ENCODE measurements at places on chromosomes 7 and 10.

GRCh38 chr10:132229834-132230556 is 43.2 kb downstream of the DPYSL4 start:
- peak; percentile 88 for DNase-seq

GRCh38 chr10:43689955-43690771 is 41.5 kb upstream of the ZNF32 start:
- peak; percentile 92 for DNase-seq

DNA sequence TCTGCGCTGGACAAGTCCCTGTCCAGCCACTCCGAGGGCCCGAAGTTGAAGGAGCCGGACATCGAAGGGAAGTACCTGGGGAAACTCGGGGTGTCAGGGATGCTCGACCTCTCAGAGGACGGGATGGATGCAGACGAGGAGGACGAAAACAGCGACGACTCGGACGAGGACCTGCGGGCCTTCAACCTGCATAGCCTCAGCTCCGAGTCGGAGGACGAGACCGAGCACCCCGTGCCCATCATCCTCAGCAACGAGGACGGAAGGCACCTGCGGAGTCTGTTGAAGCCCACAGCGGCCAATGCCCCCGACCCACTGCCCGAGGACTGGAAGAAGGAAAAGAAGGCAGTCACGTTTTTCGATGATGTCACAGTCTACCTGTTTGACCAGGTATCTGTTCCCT is 17.1 kb upstream of the BHLHA15 start:
- DNase-seq, result no peak

- no peak for DNase-seq
Observed at GRCh38 chr7:67343572-67343971, 346.9 kb downstream of the TYW1 start.

- no peak for DNase-seq
Observed at GRCh38 chr10:70649526-70649925, 22.8 kb upstream of the ADAMTS14 start.

DNA sequence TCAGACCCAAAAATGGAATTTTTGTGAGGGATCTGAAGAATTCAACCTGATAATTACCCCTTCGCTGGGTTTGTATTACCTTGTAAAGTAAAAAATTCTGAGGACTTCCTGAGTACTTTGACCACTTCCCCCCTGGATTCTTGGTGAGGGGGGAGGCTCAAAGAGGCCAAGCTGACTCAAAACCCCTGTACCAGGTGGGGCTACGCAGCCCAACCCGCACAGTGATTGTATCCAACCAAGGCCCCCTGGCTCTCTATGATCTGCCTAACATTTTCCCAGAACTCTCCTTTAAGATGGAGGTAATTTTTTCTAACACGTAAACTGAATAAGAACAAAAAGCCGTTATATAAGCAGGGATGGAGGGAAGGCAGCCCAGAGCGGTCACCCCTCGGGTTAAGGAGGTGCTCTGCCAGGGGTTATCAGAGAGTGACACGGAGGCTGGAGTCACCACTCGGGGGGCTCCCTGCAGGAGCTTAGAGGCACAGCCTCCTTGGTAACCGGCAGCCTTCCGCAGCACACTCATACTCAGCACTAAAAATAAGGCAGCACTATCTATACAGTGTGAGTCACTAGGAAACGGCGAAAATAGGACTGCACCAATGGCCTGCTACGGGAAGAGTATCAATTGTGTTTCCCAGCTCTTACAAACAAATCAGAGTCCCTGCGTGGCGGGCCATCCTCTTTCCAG is 255.4 kb downstream of the ELMO1 start:
- no peak for DNase-seq

- DNase-seq, result no peak
Observed at GRCh38 chr10:72653383-72654096, 27.7 kb upstream of the MICU1 start.

GRCh38 chr10:84205049-84205852 is 10.9 kb downstream of the CDHR1 start:
- DNase-seq, result peak; percentile 72

DNA sequence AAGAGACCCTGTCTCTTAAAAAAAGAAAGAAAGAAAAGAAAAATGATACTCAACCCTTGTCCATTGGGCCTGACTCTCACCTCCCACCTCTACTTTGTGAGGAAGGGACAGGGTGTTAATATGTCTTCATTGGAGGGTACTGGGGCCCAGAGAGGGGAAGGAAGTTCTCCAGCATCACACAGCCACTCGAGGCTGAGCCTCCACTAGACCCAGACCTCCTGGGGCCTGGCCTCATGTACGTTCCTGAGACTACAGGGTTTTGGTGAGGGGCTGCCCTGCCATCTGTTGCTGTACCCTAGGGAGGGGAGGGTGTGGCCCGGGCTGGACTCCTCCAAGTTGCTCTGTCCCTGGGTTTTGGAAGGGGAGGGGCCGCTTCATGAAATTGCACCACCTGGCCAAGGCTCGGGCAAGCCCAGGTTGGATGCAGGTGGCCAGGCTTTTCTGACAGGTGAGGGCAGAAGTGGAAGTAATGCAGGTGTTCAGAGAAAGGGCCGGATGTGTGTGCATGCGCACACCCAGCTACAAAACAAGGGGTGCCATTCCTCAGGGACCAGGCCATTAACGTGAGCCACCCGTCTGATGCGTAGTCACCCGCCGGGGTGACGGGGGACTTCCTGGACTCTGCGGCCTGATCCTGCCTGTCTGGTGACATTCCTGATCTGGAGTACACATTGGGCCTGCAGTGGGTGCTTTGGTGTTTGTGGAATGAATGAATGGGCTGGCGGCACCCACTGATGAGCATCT is 21.7 kb downstream of the GTF2IRD1 start:
- no peak for DNase-seq

DNA sequence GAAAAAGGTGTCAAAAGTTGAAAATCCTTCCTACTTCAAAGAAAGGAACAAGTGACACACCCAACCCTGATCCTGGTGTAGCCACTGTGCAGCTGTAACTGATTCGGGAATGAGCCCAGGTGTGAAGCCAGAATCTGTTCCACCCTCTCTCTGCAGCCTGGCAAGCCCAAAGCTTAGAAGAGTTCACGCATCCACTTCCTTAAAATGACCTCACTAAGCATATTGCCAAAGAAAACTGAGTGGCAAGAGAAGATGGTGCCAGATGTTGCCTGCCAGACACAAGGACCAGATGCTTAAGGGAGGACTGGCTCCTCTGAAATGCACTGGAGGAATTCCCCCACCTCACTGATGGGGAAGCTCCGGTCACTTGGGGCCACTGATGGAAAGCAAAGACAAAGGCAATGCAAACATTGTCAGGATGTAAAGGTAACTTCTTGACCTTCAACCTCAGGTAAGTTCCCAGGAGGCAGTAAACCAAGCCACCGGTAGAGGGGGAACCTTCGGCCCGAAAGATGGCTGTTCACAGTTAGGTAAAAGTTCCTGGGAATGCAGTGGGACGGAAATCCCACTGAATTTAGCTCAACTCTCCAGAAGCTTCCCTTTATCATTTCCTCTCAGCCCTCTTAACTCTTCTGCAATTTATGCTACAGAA is 554.9 kb downstream of the KCNMA1 start:
- DNase-seq, result peak; percentile 58

DNA sequence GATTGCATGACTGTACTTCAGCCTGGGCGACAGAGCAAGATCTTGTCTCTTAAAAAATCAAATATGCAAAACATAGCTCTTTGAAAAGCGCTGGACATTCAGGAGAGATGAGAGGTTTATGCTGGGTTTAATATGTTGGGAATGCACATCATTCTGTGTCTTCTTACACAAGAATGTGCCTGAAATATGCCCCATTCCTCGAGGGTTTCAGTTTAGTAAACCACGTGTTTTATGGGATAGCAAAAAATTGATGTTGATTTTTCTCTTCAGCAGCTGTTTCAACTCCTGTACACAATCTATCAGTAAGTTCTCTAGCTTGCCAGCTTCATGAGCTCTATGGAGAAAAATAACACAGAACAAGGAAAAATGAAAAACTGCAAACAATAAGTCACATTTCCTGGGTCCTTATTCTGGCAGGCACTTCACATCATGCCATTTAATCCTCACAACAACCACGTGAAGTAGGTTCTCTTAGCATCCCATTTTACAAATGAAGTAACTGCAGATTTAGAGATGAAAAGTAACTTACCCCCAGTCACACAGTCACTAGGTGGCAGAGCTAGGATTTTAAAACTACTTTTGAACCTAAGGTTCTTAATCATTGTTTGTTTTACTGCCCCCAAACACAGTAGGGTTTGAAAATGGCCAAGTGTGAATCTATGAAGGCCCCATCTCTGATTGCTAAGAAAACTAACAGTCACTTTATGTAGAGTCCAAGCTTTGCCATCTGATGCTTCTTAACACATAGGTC is 423.6 kb downstream of the PHTF2 start:
- DNase-seq, result no peak

GRCh38 chr10:116771959-116772585 is 29.7 kb upstream of the HSPA12A start:
- DNase-seq, result no peak

DNA sequence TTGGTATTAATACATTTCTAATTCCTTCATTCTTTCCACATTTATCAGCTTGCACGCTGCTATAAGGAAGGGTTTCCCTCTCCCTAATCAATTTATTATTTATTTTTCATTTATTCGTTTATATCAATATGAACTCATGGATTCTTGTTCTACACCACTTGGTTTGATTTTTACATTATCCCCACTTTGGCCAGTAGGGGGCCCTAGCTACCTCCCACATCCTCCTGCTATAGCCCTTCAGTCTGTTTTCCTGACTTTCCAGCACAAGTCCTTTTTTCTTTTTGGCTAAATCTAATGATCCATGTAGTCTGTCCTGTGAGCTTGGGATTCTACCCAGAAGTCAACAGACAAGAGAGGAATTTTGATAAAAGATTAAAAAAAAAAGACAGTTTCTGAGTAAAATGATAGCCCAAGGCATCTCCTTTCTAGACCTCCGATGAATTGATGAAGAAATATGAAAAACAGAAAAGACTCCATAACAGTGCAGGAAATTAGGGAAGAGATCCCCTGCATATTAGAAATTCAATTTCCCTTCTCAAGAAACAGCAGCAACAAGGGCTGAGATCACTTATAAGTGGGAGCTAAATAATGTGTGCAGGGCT is 47.7 kb downstream of the LYZL2 start:
- peak; percentile 60 for DNase-seq

- DNase-seq, result no peak
Observed at GRCh38 chr10:11697718-11698527, 44.3 kb upstream of the ECHDC3 start.

- no peak for DNase-seq
Observed at GRCh38 chr10:26859241-26860101, 1.3 kb downstream of the ABI1 start.

GRCh38 chr10:6516281-6516928 is 63.7 kb downstream of the PRKCQ start:
- DNase-seq, result peak; percentile 14

GRCh38 chr10:279655-280054 is 144.4 kb downstream of the ZMYND11 start:
- peak; percentile 26 for DNase-seq

DNA sequence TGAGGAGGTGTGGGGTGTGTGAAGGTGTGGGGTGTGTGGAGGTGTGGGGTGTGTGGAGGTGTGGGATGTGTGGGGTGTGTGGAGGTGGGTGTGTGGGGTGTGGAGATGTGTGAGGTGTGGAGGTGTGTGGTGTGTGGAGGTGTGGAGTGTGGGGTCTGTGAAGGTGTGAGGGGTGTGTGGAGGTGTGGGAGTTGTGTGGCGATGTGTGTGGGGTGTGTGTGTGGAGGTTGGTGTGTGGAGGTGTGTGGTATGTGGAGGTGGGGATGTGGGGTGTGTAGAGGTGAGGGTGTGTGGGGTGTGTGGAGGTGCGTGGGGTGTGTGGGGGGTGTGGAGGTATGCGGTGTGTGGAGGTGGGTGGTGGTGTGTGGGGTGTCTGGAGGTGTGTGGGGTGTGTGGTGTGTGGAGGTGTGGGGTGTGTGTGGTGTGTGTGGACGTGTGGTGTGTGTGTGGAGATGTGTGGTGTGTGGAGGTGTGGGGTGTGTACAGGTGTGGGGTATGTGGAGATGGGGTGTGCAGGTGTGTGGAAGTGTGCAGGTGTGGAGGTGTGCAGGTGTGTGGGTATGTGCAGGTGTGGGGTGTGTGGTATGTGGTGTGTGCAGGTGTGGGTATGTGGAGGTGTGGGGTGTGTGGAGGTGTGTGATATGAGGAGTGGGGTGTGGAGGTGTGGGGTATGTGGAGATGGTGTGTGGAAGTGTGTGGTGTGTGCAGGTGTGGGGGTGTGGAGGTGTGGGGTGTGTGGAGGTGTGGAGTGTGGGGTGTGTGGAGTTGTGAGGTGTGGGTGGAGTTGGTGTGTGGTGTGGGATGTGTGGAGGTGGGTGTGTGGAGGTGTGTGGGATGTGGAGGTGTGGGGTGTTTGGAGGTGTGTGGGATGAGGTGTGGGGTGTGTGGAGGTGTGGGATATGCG is 34.5 kb downstream of the SPDYE17 start:
- DNase-seq, result no peak

- DNase-seq, result no peak
Observed at GRCh38 chr10:69093933-69094332, 6.0 kb downstream of the SRGN start.

GRCh38 chr10:4271193-4271592 is 486.2 kb upstream of the KLF6 start:
- DNase-seq, result no peak

DNA sequence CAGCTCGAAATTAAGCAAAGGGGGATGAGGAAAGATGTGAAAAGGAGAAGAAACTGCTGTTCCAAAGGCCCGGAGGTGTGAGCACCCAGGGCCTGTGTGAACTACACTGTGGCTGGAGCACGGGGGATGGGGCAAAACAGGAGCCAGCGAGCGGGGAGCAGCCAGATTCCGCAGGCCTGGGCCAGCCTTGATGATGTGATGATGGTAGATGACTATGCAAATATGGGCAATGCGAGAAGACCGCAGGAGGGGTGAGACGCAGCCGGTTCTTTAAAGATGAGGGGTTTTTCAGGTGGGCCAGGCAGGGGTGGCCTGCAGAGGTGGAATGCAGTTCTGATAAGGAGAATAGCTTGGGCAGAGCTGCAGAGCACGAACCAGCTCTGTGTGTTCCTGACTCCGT is 61.5 kb downstream of the LANCL2 start:
- DNase-seq, result peak; percentile 52

DNA sequence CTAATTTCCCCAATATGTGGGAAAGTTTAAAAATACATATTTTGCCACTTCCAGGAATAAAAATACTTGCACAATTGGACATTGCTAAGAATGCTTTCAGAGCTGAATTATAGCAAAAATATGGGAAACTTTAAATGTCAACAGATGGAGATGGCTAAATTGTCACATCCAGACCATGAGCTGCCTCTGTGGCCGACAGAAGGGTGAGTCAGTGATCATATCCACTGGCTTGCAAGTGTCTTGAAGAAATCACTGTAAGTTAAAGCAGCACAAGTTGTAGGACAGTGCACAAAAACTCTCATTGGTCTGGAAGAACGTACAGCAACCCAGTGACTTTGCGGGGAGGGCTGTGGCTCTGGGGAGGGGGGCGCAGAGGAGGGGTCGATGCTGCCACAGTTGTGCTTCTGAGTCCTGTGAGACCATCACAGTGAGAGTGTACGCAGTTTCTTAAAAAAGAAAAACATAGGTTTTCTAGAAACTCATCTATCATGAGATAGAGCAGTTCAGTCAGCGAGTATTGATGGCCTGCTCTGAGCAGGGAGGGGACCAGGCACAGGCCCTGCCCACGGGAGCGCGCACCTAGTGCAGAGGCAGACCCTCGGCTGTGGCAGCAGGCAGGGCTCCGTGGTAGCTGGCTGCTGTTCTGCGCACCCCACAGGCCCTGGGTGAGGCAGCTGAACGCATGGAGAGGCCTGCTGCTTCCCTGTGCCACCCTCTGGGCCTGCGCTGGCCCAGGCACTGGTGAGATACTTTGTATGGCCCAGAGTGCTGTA is 25.5 kb downstream of the LRRC27 start:
- no peak for DNase-seq

- no peak for DNase-seq
Observed at GRCh38 chr7:156237614-156238013, 403.0 kb upstream of the RNF32 start.
